ENCODE measurements at places on chromosomes 6 and 20.

DNA sequence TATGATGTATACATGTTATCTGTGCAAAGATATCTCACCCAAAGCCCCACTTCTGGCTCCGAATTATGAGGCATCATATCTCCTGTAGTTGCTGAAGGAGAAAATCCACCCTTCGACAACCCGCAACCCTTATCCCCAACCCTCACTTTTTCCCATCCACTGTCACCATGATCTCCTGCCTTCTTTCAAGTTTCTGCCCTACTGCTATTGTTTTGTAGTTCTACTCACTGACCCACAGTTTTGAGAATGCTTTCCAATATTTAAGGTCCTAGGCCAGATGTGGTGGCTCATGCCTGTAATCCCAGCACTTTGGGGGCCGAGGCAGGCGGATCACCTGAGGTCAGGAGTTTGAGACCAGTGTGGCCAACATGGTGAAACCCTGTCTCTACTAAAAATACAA, 22.2 kb downstream of the ADGRF1 start:
- DNase-seq: no peak

DNA sequence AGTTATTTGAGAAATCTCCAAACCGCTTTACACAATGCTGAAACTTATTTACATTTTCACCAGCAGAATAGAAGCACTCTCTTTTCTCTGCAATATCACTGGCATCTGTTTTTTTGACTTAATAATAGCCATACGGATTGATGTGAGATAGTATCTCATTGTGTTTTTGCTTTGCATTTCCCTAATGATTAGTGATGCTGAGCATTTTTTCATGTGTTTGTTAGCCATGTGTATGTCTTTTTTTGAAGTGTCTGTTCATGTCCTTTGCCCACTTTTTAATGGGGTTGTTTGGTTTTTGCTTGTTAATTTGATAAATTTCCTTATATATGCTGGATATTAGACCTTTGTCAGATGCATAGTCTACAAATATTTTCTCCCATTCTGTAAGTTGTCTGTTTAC, 73.6 kb downstream of the FBXO5 start:
- no peak for DNase-seq

DNA sequence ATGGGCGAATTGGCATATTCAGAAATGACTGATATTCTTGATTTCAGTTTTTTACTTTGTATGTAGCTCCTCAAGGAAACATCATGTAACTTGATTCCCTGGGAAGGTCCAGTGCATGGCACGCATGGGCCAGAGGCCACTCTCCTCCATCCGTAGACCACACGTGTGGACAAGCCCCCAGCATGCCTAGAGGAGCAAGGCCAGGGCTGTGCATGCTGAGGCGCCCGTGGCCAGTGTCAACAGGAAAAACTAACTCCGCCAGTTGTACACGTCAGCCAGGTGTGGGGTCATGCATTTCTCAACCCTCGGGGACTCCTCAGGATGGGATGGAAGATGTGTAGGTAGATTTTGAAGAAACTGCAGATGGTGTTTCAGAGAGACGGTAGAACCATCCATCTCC, 37.8 kb upstream of the CD93 start:
- DNase-seq: no peak

DNA sequence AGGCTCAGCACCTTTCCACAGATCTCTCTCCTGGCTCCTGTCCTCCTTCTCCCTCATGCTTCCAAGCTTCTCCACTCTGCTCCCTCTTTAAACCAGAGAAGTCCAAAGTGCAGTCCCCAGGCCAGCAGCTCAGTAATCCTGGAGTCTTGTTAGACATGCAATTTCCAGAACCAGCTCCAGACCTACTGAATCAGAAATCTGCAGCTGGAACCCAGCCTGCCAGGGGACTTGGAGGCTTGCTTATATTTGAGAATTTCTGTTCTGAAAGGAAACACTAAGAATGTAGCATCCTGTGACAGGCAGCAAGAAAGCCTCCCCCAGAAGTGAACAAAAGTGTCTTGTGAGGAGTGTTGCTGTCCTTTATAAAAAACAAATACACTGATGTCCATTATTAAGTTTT, 438.1 kb downstream of the BCKDHB start:
- no peak for DNase-seq

DNA sequence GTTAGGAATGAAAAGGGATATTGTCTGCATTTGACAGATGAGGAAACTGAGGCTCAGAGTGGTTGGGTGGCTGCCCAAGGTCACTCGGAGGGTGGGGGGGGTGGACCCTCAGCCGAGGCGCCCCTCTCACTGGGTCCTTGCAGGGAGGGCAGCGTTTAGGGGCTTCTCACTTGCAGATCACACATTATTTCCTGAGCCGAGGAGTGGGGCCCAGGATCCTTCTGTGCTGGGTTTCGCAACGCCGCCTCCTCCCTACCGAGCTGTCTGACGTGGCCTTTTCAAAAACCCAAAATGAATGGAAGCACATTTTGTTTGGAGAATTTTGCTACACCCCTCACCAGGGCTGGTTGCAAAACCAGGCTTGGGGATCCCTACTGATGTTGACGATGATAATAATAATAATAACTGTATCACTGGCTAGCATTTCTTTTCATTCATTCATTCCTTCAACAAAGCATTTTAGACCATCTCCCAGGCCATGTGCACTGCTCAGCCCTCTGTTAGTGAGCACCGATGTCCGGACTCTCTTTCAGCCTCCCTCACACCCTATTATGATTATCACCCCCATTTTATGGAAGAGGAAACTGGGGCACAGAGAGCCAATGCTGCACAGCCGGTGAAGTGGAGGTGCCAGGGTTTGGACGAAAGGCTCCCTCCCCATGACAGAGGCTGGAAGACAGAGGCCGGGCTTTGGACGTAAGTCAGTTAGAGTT, 5.2 kb downstream of the DLGAP4 start:
- no peak for DNase-seq

DNA sequence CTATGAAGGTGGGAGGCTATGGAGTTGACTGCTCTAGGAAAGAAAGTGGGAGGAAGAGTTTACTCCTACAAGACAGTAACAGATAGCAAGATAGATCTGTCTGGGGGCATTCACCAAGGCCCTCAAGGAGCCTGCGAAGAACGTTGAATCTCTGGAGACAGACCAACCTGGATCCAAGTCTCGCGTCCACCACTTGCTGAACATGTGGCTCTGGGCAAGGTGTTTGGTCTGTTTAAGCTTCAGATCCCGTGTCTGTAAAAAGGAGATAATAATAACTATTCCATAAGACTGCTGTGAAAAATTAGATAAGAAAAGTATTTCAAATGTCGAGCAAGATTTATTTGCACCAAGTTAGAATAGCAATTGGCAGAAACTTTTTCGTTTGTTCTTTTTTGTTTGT, 8.1 kb upstream of the EEF1A1 start:
- no peak for DNase-seq

DNA sequence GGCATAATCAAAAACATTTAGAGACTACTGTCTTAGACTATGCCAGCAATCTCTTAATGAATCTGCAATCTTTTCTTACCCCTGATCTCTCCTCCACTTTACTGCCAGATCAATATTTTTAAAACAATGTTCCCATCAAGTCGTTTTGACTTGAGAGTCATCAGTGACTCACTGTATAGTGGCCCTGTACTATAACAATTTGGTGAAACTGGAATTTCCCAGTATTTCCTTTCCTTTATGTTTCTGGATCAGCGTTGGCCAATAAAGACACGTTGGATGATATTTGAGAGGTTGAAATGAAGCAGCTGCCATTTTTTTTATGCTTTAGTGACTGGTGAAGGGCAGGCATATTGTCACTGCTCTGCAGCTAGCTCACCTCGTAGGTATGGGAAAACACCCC, 10.1 kb upstream of the SMIM13 start:
- DNase-seq: no peak

DNA sequence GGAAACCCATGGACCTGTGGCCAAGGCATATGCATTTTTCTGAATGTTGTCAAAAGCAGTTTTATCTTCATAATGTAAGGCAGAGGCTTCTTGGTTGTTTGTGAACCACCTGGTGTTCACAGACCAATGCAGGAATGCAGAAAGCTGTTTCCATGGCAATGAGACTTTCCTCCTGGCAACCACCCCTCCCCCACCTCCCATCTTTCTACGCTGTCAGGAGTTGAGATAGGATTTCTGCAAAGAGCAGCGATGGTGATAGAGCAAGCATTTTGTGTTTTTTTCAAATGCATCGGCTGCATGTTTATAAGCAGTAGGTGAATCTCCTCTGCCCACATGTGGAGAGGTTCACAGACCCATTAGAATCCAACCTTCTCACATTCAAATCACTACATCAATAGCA, 114.1 kb upstream of the SMLR1 start:
- no peak for DNase-seq
